ENCODE measurements at places on chromosomes 2 and 18.

DNA sequence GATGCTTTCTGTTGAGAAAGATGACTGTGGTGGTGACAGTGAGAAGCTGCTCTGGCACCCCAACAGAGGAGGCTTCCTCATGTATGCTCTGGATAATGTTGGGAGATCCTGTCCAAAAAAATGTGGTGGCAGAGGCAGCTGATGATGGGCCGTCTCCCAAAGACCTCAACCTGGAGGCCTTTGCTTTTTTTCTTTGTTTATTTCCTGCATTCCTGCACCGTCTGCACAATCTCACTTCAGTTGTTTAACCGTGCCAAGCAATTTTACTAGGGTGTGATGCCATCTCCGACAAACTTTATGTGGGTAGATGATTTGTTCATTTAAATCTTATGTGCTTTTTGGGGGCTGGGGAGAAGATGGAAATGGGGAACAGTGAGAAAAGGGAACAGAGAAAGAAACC lies 62.2 kb upstream of the IGFBP5 start:
- no peak for DNase-seq

DNA sequence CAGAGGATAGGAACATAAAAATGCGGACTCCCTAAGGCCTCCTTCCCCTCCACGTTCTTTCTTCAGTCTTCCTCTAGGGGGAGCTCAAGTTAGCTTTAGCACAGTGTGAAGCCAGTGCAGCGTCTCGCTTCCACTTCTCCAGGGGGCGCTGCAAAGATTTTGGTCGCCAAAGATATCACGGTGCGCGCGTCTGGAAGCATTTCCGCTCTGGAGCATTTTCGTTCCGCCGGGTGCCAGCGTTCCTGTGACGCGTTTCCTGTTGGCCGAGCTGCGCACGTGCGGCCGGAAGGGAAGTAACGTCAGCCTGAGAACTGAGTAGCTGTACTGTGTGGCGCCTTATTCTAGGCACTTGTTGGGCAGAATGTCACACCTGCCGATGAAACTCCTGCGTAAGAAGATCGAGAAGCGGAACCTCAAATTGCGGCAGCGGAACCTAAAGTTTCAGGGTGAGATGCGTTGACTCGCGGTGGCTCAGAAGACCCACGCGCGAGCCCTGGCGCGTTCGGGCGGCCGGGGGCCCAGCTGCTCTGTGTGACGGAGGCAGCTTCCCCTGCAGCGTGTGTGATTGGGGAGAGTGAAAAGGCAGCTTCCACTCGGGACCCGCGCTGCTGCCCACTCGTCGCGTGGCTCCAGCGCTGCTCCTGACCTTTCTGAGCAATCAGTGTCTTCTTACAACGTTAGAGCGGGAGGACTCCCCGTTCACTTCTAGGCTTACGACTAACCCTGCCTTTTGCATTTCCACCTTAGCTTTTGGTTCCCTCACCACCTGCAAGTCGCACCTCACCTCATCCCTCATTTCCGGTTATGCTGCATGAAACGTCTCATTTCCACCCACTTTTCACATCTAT lies at the start of gene DDX18:
Gene DDX18 (plus strand): TSS at position 275 of the 848 bp plus-strand sequence. CDS start 87 bp downstream, at position 362.
- DNase-seq: peak; percentile 79

DNA sequence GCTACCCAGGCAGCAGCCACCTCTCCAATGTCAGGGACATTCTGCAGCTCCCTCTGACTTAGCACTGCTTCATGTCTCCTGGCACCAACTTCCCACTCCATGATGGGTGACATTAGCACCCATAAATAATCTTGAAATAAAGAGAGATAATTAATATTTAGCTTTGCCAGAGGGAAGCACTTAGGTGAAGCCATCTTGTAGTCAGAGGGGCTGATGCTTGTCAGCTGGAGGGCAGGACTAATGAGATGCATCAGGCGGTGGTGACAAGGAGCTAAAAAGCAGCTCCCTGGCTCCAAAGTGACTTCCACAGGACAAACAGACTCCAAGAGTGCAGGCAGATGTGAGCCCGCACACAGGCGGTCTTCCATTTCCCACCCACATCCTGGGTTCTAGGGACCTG lies 153.0 kb upstream of the ID2 start:
- no peak for DNase-seq

GRCh38 chr2:197146995-197147394 lies 163.6 kb downstream of the ANKRD44 start:
- DNase-seq: no peak

GRCh38 chr2:120206022-120206581 lies 17.1 kb downstream of the TMEM185B start:
- peak; percentile 89 for DNase-seq

DNA sequence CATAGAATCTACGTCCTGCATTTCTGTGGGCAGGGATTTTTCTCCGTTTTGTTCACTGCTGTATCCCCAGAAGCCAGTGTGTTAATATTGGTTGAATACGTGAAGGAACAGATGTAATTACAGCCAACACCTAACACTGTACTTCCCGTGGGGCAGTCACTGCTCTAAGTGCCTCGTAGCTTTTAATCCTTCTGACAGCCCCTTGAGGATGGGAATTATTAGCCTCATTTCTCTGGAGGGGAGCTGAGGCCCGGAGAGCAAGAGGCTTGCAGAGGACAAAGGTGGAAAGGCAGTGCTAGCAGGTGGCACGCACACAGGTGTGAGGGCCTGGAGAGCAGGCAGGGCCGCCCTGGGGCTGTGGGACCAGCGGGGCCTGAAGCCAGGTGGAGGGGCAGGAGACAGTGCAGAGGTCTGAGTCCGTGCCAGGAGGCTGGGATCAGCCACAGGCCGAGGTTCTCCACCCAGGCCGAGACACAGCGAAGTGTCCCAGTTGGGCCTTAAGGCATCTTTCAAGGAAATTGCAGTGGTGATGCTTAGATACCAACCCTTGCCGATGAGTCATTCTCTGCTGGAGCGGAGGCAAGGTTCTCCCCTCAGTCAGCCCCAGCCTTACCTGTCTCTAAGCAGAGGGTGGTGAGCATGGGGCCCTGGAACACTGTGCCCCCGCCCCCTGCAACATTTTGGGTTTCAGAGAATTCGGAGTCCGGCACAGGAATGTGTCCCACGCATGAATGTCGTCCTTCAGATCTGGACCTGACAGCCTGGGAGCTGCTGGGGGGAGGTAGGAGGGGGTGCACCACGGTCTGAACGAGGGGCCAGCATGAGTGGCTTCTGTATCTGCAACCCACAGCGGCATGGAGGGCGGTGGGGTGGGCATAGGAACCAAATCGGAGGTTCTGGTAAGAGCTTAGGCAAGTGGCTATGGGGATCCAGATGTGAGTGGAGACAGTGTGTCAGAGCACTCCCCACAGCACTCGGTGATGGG lies 122.6 kb downstream of the GBX2 start:
- no peak for DNase-seq

DNA sequence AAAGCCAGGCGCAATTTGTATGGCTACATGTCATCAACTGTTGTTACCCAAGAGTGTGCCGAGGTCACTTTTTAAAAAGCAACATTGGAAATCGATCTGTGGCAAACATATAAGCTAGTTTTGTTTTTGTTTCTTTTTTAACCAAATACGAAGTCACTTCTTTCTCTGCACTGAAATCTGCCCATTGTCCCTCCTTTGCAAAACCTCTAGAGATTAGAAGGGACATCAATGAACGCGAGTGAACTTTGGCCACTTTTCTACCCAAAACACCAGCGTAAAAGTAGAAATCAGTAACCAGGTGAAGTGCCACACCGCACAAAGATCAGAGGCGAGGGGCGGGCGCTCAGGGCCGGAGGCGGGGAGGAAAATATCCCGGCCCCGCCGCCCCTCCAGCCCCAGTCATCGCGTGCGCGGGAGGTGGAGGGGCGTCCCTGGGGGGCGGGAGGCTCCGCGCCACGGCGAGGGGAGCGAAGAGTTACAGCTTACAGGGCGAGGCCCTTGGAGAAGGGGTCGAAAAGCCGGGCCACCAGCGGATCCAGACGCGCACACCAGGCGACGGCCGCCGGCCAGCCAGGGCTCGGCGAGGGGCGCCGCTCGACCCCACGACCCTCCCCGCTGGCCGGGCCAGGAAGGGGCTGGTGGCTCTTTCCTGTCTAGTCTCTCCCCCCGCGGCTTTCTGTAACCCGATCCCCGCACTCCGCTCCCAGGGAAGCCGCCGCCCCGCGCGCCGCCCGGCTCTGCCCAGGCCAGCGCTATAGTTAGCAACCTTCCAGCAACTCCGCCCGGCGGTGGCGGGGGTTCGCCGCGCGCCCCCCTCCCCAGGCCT lies 993 bp downstream of the RBMS1 start:
- DNase-seq: peak; percentile 90

GRCh38 chr2:184339966-184340365 lies 258.4 kb upstream of the ZNF804A start:
- DNase-seq: no peak

DNA sequence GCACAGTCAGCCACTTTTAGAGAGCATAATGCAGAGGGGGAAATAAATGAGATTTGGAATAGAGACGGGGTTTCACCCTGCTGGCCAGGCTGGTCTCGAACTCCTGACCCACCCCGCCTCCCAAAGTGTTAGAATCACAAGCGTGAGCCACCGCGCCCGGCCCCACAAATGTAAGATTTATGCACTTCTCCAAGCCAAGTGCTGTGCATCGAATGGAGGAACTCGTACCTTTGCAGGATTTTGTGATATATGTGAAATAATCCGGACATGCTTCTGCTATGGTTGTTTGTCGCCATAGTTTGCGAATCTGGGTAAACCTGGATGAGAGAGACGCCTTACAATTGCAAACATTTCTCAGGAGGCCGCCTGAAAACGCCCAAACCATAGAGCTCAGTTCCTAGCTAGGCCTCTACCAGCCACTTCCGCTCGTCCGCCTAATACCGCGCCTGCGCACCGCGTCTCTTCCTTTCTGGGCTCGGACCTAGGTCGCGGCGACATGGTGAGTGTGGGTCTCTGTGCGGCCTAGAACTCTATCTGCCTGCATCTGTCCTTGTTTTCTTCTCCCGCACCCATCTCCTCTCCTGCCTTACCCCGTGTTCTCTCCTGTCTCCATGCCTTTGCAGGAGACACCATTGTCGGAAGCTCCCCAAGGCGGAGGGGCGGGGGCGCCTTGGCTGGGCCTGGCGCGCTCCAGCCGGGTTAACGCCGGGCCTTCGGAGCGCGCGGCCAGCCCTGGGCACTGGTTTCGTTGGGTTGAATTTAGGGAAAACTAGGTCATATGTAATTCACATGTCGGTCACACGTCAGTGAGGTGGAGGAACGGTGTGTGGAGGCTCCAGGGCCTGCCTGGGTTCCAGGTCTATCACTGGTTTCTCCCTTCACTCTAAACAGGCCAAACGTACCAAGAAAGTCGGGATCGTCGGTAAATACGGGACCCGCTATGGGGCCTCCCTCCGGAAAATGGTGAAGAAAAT lies at the start of gene RPL37A:
Gene RPL37A (plus strand): TSS at position 466 of the 974 bp plus-strand sequence. CDS start 31 bp downstream, at position 497.
- DNase-seq: peak; percentile 91

DNA sequence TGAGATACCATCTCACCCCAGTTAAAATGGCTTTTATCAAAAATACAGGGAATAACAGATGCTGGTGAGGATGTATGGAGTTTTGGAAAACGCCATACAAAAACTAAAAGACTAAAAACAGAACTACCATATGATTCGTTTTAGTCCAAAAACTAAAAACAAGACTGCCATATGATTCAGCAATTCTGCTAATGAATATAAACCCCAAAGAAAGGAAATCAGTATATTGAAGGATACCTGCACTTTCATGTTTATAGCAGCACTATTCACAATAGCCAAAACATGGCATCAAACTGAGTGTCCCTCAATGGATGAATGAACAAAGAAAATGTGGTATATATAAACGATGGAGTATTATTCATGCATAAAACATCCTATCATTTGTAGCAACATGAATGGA lies 224.4 kb upstream of the MC4R start:
- DNase-seq: no peak

DNA sequence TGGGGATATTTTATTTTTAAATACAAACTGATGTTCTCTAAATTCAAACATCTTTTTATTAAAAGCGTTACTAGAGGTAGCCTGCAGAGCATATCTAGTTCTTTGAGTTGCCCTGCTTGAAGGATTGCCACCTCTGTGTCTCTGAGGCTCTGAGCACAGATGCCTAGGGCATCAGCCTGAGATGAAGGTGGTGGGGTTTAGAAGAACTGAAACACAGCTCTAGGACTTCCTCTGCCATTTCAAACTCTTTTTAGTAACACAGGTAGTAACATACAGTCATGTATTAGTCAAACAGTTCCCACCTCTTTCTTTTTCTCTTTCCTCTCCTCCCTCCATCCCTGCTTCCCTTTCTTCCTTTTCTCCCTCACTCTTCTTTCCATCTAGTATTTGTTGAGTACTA lies 57.6 kb downstream of the TTC21B start:
- no peak for DNase-seq

- DNase-seq: no peak
Observed at GRCh38 chr2:240864475-240864874, 4.1 kb upstream of the AGXT start.

GRCh38 chr18:46555724-46556123 lies 101.3 kb downstream of the LOXHD1 start:
- peak; percentile 88 for DNase-seq

DNA sequence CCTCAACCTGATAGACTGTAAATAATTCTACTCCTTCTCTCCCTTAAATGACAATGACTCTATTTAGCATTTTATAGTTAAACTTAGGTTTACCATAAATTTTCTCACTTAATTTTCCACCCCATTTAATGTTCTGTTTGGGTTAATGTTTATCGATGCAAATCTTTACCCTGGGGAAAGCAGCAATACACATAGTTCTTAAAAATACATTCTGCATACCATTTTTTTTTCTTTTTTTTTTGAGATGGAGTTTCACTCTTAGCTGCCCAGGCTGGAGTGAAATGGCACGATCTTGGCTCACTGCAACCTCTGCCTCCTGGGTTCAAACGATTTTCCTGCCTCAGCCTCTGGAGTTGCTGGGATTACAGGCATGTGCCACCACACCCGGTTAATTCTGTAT lies 14.0 kb downstream of the STAM2 start:
- DNase-seq: no peak

DNA sequence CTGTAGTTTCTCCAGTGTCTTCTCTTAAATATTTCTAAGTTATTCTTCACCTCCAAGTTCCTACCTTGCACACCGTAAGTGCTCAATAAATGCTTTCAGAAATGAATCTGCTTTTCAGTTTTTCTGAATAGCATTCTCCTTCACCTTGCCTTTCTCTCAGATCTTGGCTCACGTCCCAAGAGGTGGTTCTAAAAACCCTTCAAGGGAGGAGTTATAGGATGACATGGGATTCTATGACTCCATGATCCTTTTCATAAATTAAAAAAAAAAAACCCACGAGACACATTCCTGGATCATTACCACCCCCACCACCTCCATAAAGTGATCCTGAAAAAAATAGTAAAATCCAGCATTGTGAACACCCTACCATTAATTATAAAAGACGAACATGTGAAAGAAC lies 11.7 kb downstream of the KCTD1 start:
- no peak for DNase-seq

DNA sequence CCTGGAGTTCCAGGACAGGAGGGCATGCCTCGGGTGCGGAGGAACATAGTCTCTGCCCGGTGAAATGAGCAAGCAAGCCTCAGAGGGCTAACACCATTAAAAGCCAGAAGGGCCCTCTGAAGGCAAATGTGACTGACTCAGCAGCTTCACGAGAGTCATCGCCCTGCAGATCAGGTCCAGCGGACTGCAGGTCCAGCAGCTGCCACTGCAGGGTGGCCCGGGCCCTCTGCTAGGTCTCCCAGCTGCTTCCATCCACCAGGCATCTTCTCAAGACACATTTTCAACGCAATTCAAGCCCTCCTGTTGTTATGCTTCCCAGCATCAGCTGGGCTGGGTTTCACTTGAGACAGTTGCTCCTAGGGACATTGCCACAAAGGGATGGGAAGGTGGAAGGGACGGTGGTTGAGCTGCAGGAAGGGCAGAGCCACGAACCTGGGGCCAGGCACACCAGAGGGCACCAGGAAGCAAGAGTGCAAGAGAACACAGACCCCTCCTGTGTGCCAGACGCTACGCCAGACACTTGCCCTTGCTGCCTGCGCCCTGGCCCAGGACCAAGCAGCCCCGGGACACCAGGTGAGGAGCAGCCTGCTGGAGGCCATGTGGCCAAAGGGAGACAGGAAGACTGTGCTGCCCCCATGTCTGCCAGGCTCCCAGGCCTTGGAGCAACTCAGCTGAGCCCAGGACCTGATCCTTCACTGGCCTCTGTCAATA lies 173.0 kb downstream of the HDAC4 start:
- no peak for DNase-seq
